Daoy (cell line): ENCODE measurements at places on chromosomes 3 and 15.

DNA sequence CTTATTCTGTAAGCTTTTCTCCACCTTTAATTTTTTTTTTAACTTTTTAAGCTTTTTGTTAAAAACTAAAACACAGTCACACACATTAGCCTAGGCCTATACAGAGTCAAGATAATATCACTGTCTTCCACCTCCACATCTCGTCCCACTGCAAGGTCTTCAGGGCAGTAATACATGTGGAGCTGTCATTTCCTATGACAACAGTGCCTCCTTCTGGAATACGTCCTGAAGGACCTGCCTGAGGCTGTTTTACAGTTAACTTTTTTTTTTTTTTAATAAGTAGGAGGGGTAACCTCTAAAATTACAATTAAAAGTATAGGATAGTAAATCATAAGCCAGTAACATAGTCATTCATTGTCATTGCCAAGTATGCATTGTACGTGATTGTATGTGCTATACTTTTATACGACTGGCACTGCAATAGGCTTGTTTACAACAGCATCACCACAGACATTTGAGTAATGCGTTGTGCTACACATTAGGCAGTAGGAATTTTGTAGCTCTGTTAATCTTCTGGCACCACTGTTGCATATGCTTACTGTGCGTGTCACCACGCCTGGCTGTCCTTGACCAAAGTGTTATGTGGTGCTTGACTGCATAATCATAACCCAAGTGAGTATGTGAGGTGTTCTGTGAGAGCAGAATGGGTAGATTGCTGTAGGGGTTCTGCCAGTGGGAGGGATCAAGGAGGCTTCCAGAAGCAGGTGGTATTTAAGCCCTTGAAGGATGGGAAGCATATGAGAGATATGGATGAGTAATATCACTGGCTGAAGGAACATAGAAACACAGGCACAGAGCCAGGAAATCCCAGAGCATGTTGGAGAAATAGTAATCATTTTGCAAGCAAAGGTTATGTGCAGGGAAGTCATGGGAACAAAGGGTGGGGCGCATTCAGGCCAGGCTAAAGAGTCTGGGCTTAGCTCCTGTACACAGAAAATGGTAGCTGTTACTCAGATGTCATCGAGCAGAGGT lies 18.3 kb downstream of the FBXO22 start:
- peak; percentile 48 for DNase-seq

DNA sequence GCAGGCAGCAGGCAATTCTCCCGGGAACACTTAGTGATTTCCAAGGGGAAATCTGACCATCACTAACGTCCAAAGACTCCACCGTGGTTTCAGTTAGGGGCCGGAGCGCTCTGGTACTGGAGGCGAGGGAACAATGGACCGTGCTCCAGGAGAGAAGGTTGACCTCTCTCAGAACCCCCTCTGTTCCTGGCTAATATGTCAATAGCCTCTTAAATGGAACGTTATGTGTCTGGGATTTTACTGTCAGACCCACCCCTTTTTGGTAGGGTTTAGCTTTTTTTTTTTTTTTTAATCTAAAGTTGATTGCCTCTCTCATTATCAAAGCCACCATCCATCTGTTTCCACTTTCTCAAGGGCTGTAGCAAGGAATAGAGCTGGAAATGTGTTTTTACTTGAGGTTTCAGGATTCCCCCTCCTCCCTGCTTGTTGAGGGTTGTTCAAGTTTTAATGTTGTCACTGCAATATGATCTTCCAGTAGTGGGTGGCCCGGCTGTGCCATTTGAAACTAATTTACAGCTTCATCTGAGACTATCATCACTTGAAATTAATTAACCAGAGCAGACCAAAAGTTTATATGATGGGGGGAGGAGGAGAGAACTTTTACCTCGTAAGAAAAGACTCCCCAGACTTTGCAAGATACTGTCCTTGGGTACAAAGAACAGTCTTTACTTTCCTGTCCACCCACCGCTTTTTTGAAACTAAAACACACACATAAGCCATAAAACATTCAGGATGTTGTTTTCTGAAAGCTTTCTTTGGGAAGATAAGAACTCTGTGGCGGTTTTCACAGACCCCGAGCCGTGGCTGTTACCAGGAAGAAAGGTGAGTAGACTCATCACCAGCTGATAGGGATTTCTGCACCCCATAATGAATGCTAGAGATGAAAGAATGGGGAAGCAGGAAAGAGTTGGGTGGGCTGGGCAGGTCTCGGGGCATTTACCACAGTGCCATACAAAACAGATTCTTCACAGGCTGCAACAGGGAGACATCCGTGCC lies 187.8 kb downstream of the UACA start:
- no peak for DNase-seq

GRCh38 chr3:61449327-61450040 lies 111.9 kb upstream of the PTPRG start:
- DNase-seq: no peak

GRCh38 chr15:41474941-41475340 lies 18.7 kb upstream of the ITPKA start:
- no peak for DNase-seq
